Activated CD4-positive, alpha-beta T cell treated with anti-CD3 and anti-CD28 coated beads, Interleukin-2, amount 50 U/mL, for 24 hours (primary cell): ENCODE measurements at places on chromosomes 12 and 14.

- no peak for DNase-seq
Observed at GRCh38 chr12:93734784-93735183, 57.6 kb downstream of the CRADD start.

DNA sequence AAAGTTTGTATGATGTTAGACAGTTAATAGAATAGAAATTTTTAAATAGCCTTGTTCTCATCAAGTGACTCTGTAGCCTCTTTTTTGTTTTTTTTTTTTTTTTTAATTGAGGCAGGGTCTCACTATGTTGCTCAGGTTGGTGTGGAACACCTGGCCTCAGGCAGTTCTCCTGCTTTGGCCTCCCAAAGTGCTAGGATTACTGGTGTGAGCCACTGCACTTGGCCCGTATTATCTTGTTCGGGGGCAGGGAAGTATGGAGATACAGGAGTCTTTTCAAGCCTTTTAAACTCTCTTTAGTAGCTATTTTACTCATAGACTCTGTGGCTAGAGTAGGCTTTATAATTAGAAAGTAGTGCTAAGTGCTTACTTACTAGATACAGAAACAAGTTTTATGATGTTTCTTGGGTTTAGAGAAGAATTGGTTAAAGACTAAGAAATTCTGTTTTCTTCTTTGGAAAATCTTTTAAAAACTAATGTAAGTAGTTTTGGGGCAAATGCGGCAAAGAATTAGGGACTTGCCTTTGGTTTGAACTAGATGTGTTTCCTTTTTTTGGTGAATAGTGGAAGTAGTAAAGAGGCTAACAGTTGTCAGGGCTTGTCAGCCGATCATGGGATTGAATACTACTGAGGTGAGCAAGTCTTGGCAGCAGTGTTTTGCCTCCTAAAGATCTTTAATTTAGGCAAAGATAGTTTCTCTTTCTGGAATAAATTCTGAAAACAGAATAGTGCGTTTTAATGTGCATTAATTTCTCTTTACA is 31.3 kb downstream of the FBXO34 start:
- no peak for DNase-seq

DNA sequence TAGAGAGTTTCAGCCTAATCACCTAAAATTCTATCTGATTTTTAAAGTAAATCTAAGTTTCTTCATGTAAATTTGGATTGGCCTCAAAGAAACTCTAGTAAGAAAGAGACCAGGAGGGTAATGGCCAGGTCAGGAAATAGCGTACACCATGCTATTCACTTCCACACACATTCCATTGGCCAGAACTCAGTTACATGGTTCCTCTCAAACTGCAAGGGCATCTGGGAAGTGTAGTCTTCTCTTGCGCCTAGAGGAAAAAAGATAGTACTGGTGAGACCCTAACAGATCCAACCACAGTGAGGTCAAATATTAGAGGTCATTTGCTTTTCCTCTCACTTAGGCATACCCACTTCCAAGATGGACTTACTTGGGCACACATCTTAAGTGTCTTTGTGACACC is 39.1 kb downstream of the MBIP start:
- no peak for DNase-seq

- no peak for DNase-seq
Observed at GRCh38 chr12:88574278-88574677, 6.0 kb downstream of the KITLG start.

- no peak for DNase-seq
Observed at GRCh38 chr12:126384026-126384564, 1318.9 kb downstream of the AACS start.

GRCh38 chr12:26374934-26375680 is 179.7 kb downstream of the SSPN start:
- no peak for DNase-seq

DNA sequence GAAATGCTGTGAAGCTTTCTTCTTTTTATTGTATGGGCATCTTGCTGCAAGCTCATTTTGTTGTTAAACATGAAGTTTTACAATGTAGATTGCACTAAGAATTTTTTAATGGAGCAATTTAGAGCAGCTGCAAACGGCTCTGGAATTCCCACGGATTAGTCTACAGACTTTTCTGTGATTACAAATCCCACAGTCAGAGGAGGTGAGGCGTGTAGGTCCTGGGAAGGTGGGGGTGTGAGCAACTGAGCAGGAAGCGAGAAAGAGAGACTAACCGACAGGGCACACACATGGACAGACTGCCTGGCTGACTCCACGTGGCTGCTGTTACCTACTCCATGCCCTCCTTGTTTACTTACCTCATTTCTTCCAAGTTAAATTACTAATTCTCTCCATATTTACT is 348.5 kb downstream of the NPAS3 start:
- DNase-seq, result no peak
